ENCODE measurements at places on chromosomes 2 and 18. TPM values are rescaled to one million over a fixed set of nuclear protein-coding genes. Genes with fewer than 3 reads are reported as not detected.

GRCh38 chr2:106053116-106053515 lies 141.0 kb downstream of the UXS1 start:
- no peak overlapping the region for H3K4me3 ChIP-seq
- no peaks in the 10 kb centered on the region for H3K36me3 ChIP-seq
- no peaks in the 10 kb centered on the region for H3K27me3 ChIP-seq
- no peaks in the 10 kb centered on the region for H3K4me1 ChIP-seq

DSG4 gene
- total RNA-seq, result not detected

NXPH2 gene
- 8.3 TPM for total RNA-seq

AQP12A gene
- not detected for total RNA-seq

Measured in GM23338 (cell line).